ENCODE measurements at places on chromosomes 1 and 21.

DNA sequence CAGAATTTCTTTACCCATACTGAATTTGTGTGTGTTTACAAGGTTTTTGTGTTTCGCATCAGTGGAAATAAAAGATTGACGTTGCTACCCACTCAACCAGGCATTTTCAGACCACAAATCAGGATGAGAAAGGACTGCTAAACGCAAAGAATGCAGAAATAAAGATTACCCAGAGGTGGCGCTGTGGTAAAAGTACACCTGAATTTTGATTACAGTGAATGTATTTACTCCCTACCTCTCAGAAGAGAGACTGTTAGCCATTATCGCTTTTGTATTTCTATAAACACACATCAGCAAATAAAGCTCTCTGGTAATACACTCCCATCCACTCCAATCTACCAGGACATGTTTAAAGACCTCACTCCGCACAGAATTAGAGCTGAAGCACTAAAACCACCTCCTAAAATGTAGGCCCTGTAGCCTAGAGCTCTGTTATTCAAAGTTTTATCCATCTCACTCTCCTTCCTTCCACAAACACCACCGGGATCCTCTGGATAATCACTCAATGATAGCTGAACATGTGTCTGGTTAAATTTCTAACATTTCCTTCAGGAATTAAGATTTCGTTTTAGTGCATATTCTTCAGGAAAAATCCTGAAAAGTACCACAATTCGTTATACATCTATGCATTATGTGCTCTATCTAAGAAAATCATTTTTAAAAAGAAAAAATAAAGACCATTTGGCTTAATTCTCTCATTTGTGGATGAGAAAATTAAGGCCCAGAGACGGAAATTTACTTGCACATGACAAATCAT is 2.5 kb upstream of the LMO4 start:
- no peak for DNase-seq

DNA sequence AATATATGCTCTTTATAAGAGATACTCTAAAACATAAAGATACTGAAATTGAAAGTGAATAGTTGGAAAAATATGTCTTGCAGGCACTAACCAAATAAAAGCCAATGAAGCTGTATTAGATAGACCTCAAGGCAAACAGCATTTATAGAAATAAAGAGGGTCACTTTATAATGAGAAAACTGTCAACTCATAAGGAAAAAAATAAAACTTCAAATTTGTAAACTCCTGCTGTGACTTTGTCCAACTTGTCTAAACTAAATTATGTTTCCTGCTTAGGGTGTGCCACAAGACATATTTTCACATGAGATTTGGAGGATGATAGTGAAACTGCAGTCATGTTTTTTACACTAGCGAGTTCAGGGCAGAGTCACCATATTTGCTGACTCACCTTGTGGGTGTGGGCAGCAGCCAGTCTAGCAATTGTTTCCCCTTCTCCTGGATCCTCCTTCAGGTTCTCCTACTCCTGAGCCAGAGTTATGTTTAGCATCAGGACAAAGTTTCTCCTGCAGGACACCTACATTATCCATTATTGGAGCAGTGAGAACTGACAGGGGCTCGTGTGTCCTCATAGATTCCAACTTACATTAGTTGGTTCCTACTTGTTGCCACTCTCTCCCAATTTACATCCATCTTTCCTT is 43.8 kb downstream of the CD53 start:
- no peak for DNase-seq

DNA sequence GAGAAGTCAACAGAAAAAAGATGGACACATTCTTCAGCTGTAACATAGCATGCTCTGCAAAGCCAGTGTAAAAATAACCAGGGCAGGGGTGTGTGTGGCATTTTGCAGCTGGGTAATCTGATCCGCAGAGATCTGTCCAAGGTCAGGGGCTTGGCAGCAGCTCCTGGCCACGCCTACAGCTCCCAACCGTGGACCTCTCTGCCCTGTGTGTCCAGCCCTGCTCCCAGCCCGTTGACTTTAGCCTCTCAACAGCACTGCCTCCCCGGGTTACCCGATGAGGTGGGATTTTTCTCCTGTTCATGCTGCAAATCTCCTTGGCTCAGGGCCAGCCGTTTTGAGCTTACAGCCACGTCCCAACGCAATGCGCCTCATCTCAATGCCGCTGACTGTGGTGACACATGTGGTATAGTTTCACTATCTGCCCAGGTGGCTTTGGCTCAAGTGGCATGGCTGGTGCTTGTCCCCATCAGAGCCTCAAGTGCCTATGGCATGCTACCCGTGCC is 68.1 kb downstream of the VWA5B1 start:
- DNase-seq = no peak

- DNase-seq = no peak
Observed at GRCh38 chr1:106619080-106619826, 437.2 kb upstream of the PRMT6 start.

- no peak for DNase-seq
Observed at GRCh38 chr1:212062832-212063438, 27.4 kb downstream of the DTL start.

GRCh38 chr21:45811136-45811535 is 167.6 kb downstream of the PCBP3 start:
- DNase-seq = no peak

- DNase-seq = no peak
Observed at GRCh38 chr1:151069103-151069486, 1.5 kb upstream of the GABPB2 start.

- DNase-seq = no peak
Observed at GRCh38 chr1:188027613-188028012, 1198.9 kb downstream of the PLA2G4A start.

DNA sequence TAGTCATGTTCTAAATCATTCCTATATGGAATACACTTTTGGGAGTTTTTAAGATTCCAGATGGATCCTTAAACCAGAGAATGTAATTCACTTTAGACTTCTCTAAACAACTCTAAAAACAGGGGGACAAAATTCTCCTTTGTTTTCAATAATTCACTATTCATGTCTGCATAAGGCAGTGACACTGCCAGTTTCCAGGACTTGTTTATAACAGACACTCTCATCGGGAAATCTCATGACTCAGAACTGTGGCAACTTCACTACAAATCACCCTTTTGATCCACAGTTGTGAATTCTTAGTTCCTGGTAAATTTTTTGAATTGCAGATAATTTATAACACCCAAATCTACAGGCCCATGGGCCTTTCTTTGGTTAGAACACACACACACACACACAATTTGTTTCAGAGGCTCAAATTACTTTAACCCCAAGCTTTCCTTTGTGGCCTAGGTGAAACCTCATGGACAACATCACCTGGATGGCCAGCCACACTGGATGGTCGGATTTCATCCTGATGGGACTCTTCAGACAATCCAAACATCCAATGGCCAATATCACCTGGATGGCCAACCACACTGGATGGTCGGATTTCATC is at the start of gene OR2T4:
Gene OR2T4 (plus strand): TSS at position 545 of the 595 bp plus-strand sequence. CDS start 0 bp downstream, at position 545.
- no peak for DNase-seq

GRCh38 chr1:56063461-56063860 is 515.9 kb downstream of the PLPP3 start:
- DNase-seq = no peak

- no peak for DNase-seq
Observed at GRCh38 chr1:101166583-101167120, 70.2 kb upstream of the S1PR1 start.

DNA sequence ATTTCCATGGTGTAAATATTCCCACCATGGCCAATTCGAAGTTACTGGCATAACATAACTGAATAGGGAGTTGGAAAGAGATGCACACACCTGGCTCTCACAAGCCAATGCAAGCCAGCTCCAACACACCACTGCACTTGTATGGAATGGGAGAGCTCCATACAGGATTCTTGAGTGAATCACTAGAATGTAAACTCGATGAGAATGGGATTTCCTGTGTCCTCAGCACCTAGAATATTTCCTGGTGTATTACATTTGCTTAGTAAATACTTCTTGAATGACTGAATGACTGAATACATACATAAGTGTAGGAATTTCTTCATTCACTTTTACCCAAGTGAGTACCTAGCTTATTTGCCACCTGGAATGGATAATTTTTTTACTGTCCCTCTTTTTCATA is 16.2 kb upstream of the PPIE start:
- no peak for DNase-seq

- no peak for DNase-seq
Observed at GRCh38 chr1:194104247-194104844, 917.9 kb upstream of the B3GALT2 start.

- no peak for DNase-seq
Observed at GRCh38 chr21:33236766-33237165, 7.0 kb downstream of the IFNAR2 start.

Data from activated CD4-positive, alpha-beta T cell treated with anti-CD3 and anti-CD28 coated beads for 24 hours (primary cell).